ENCODE measurements at places on chromosomes 6 and 20.

DNA sequence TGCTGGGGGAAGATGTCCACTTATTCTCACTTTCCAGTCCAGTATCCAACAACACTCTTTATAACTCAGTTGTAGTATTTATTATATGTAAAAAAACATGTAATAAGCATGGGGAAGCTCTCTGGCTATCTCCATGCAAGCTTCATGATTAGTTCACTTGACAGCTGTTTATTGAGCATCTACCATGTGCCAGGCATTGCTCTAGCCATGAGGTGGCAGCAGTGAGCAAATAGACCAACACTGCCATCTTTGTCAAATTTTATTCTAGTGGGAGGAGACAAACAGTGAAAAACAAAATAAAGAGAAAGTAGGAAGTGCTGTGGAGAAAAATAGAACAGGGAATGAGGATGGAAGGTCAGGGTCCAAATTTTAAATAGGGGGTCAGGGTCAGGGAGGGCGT lies 131.8 kb downstream of the CFAP61 start:
- no peak for DNase-seq

DNA sequence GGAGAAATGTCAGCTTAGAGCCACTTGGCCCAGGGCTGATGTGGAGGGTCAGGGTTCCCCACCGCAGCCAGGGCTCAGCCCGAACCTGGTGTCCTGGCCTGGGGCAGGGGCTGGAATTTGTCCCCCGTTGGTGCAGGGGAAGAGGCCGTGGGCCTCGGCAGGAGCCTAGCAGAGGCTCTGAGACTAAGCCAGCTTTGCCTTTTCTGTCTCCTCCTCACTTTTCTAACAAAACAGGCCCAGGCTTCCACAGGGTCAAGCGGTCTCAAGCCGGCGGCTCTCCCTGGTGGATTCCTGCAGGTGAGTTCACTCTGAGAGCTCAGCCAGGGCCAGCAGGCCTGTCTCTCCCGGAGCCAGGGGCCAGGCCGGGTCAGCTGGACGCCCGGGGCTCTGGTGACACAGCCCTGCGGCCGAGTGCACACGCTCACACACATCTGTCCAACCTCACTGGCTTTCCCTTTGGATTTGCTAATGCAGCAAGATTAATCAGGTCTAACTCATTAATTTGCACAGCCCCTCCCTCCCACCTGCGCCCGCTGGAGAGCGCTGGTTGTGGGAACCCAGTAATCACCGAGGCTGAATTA lies 2.9 kb upstream of the CHRNA4 start:
- DNase-seq: no peak

DNA sequence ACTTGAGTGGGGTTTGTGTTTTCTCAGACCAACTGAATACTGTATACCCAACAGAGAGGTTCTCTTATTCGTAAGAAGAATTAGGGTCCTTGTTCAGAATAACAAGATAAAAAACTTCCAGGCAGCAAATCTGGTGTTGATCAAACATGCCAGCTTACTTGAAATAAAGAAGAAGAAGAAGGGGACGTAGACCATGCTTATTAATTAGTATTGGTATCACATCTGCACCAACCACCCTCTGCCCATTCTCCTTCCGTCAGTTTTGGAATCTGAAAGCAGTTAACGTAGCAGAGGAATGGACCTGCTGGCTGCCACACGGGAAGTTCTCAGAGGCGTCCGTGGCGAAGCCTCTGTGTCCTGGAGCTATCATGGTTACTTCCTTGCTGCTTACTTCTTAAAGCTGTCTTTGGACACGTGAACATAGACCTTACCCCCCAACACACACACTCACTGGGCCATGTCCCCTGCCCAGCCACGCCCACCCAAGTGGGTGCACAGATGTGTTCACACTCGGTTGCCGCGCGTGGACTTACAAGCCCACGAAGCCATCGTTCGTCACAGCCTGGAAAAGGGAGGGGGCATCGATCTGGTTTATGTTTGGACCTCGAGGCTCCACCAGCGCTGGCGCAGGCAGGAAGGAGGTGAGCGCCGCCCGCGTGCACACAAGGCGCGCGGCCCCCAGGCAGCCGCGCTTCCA lies 4.1 kb upstream of the DLL1 start:
- DNase-seq: no peak

GRCh38 chr20:56955680-56956079 lies 310.8 kb downstream of the BMP7 start:
- DNase-seq: no peak

DNA sequence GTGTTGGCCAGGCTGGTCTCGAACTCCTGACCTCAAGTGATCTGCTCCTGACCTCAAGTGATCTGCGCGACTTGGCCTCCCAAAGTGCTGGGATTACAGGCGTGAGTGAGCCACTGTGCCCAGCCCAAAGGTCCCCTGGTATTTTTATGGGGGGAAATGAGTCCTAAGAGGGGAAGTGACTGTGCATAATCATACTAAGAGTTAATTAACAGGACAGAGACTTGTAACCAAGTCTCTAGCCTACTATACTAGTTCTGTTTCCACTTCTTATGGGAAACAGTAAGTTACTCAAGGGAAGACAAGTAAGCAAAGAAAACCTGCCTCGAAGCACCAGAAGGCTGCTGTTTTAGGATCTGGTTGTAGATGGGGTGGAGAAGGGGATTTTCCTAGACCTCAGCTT lies 27.9 kb downstream of the TCF15 start:
- DNase-seq: no peak

GRCh38 chr20:1484438-1485116 lies 6.6 kb downstream of the SIRPB2 start:
- DNase-seq: no peak

- no peak for DNase-seq
Observed at GRCh38 chr6:12481292-12481691, 191.1 kb downstream of the EDN1 start.

DNA sequence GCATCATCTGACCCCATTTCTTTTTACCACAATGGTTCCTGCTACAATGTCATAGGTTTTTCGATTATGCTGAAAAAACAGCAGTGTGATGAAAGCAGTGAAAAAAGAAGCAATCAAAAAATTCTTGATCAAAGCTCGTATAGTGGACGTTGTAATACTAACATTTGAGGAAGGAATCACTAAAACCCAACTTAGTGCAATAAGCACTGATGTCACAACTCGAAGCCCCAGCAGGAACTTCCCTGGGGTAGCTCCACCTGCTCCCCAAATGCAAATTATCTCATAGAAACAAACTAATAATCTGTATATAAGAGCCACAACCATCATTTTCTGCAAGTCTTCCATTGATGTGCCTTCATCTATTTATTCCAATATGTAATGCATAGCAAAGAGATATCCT lies 285.6 kb upstream of the SGK1 start:
- DNase-seq: no peak

DNA sequence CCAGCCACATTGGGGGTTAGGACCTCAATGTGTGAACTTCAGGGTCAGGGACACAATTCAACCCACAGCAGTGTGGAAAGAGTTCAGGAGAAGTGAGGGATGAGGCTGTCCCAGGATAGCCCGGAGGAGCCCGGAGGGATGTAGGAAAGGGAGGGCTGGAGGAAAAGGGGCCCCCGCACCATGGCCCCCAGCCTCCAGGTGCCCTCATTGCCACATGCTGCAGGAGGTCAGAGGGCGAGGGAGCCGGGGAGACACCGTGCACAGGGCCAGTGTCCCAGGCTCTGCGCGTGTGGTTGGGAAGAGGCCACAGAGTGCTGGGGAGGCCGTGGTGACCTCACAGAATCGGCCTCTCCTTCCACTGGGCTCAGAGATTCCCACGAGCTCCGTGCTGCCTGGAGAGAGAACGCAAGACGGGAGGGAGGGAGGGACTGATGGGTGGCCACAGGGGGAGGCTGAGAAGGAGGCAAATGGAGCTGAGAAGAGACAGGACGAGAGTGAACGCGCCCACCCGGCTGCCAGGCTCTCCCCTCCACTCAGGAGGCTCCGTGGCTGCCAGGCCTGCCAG lies 215.1 kb downstream of the DLL1 start:
- no peak for DNase-seq

GRCh38 chr20:47355489-47356219 lies 845 bp downstream of the ZMYND8 start:
- no peak for DNase-seq

GRCh38 chr6:42339991-42340401 lies 111.7 kb downstream of the TRERF1 start:
- DNase-seq: no peak

Measured in left renal cortex interstitium (tissue), 4 donors.